ENCODE measurements at places on chromosomes 4 and X.
A peak's percentile ranks its signal among the peaks of the same experiment; 100 is the strongest.

DNA sequence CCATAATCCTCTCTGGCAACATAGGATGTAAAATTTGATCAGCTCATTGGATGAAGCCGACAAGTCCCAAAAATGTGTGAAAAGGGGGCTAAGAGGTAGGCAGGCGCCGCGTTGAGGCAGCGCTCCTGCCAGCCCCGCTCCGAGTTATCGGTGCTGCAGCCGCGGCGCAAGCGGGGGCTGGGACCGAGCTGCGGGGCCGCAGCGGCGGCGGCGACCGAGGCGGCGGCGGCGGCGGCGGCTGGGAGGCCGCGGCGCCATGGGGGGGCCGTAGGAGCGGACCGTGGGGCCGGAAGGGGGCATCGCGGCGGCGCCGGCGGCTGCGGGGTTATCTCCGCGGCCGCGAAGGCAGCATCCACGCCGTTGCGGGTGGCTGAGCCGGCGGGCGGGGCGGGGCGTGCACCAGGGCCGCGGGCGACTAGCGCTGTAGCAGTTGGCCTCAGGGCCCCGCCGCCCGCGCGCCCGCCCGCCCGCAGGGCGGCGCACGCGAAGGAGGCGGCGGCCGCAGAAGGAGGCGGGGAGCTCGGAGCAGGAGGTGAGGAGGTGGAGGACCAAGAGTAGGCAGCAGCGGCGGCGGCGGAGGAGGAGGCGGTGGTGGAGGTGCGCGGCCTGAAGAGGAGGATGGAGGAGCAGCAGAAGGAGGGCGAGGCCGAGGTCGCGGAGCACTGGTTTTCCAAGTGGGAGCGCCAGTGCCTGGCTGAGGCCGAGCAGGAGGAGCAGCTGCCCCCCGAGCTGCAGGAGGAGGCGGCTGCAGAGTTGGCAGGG lies 126.0 kb upstream of the CXorf66 start:
- DNase-seq = no peak

- no peak for DNase-seq
These were observed 106.6 kb downstream of the CEP135 start for GRCh38 chr4:56055027-56055977.

- DNase-seq = no peak
These were observed 87.0 kb downstream of the ZNF827 start for GRCh38 chr4:145851511-145852201.

DNA sequence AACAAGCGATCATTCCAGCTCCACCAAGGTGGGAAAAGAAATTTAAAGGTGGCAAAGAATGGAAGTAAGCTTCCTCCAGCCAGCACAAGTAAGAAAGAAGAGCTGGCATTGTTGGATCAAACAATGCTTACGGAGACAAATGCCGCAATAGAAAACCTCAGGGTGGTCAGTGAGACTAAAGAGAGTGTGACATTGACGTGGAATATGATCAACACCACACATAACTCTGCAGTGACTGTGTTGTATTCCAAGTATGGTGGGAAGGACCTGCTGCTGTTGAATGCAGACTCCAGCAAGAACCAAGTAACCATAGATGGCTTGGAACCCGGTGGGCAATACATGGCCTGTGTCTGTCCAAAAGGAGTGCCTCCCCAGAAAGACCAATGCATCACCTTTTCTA lies 22.2 kb downstream of the LRIT3 start:
- no peak for DNase-seq

- DNase-seq = no peak
These were observed 60.7 kb downstream of the HPGD start for GRCh38 chr4:174461466-174462106.

GRCh38 chr4:93394545-93395081 lies 433.9 kb upstream of the ATOH1 start:
- DNase-seq = no peak

DNA sequence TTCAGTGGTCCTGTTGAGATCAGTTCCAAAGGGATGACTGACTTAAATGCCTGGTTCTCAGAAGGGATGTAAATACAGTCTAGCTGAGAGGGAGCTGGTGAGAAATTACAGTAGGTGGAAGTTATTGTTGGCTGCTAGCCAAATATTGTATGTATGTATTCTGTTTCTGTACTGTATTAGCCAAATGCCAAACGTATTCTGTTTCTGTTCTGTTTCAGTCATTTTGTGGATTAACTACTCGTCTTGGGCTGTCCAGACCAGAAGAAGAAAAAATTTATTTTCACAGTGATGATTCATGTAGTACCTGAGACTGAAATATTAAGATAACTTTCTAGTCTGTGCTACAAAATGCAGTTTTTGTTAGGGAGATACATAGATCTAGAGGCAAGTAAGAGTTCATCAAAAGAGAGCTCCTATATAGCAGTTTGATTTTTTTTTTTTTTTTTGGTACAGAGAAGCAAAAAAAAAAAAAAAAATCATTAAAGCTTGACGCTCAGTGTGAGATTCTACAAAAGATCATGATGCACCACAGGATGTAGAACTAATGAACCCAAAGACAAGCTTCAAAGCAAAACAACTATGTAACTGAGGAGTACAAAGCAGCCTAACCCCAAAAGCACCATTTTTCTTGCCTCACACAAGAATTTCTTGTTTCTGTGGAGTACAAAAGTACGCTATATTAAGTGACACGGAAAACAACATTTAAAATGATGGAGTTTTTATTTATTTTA lies 54.8 kb downstream of the CASP6 start:
- no peak for DNase-seq

GRCh38 chr4:111959222-111959621 lies 186.0 kb upstream of the FAM241A start:
- DNase-seq = peak; percentile 35

DNA sequence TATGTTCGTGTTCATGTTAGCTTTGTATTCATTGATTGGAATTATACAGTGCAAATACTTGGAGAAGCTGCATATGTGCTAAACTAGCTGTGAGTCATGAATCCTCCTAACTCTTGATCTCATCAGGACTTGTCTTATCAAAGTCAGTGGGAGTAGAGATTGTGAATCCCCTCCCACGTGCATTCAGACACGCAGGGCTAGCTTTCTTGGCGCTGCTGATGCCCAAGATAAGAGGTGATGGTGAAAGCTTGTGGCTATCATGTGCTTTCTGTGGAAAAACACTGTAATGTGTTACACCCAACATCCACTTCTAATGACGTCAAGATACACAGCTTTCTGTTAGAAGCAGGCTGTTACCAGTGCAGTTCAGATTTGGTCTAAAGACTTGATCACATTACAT lies 348.7 kb upstream of the HAND2 start:
- DNase-seq = no peak

- no peak for DNase-seq
These were observed 80.1 kb upstream of the MAML3 start for GRCh38 chr4:140233791-140234696.

- DNase-seq = no peak
These were observed 319.3 kb upstream of the PPARGC1A start for GRCh38 chr4:24209131-24209530.

DNA sequence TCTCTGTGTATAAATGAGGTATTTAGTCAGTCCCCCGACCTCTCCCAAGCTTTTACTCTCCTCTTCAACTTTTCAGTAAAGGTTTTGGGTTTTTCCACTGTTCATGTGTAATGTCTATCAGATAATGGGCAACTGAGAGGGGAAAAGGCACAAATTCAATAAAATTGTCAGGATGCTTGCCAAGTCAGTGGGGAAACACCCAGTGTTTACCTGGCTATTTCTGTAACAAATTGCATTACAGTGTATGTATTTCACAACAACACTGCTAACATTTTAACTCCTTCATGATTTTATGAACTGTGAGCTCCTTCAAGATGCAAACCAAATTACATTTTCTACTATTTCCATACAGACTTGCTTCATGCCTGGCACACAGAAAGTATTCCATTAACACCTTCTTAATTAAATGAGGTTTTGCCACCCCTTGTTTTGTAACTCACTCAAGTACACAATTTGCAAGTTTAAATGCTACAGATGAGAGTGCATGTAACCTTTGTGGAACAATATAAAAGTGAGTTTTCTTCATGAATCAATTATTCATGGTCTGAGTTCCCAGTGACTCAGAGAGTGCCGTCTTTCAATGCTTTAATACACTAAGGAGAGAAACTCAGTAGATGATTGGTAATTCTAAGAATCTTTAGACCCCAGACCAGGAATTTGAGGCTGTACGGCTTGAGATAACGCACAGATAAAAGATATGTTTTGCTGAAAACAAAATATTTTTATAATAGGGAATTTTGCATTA lies 149.8 kb upstream of the TLL1 start:
- DNase-seq = no peak

GRCh38 chrX:65536291-65536690 lies 1.7 kb upstream of the LAS1L start:
- DNase-seq = no peak

- no peak for DNase-seq
These were observed 2.0 kb downstream of the TSPAN5 start for GRCh38 chr4:98656443-98656842.

DNA sequence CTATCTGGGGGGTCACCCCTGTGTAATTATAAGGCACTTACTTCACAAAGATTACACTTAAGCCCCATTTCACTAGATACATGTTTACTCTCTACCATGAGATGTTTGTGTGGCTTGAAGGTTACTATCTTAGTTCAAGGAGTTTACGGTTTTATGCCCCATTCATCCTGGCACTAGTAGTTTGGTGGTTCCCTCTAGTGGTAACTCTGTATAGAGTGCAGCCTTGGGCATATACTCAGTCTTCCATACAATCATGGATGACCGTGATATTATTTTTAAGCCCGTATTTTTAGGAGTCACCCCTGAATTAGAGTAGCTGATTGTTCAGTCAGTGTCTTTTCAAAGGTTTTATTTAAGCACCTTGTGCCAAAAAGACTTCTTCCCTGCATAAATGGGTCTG lies 109.9 kb upstream of the FAM47C start:
- DNase-seq = no peak

- no peak for DNase-seq
These were observed 189.6 kb downstream of the GPAT3 start for GRCh38 chr4:83725336-83726085.

DNA sequence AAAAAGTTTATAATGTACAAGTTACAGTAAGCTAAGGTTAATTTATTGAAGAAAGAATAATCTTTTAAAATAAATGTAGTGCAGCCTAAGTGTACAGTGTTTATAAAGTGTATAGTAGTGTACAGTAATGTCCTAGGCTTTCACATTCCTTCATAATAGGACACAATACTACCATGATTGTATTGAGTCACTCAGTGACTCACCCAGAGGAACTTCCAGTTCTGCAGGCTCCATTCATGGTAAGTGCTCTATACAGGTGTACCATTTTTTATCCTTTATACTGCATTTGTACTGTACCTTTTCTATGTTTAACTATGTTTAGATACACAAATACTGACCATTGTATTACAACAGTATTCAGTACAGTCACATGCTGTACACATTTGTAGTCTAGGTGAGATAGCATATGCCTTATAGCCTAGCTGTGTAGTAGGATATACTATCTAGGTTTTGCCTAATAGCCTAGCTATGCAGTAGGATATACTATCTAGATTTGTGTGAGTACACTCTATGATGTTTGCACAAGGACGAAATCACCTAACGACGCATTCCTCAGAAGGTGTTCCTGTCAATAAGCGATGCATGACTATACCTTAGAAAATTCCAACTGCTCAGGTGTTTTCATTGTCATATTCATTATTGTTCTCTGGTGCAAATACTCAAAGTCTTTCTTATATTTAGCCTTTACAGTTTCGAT lies 5.5 kb upstream of the TMEM255A start:
- no peak for DNase-seq

- DNase-seq = no peak
These were observed 126.5 kb downstream of the SLIT2 start for GRCh38 chr4:20378181-20378580.

- no peak for DNase-seq
These were observed 654.4 kb upstream of the TENM3 start for GRCh38 chr4:181588733-181589302.

- no peak for DNase-seq
These were observed 24.8 kb downstream of the ZFYVE28 start for GRCh38 chr4:2393353-2394270.

DNA sequence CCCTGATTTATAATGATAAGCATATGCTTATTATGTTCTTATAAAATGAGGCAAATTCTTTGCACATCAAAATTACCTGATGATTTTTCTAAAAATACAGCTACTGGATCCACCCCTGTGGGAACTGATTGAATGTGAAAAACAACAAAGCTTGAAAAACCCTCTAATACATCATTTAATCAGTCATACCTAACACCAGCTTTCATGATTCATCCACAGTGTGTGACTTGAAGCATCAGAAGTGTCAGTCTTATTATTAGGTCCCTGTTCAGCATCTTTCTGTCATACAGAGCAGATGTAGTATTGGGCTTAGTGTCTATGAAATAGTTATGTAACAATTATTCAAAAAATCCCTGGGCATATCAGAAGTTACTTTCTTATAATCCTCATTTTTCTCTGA lies 671.3 kb upstream of the GALNT7 start:
- DNase-seq = no peak

DNA sequence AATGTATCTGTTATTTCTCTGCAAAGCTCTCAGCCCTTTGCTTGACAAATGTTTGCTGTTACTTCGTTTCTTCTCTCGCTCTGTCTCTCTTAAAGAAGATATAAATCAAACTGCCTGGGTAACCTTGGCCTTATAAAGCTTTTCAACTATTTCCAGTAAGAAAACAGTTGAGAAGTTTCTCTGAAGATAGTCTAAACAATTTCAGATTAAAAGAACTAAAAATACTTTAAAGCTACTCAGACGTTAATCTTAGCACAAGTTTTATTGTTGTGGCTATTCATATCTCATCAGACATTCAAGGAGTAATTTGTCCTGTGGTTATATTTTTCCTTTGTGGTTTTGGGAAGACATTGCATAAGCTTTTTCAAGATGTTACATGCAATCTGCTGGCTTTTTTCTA lies 22.6 kb downstream of the HOPX start:
- DNase-seq = no peak

DNA sequence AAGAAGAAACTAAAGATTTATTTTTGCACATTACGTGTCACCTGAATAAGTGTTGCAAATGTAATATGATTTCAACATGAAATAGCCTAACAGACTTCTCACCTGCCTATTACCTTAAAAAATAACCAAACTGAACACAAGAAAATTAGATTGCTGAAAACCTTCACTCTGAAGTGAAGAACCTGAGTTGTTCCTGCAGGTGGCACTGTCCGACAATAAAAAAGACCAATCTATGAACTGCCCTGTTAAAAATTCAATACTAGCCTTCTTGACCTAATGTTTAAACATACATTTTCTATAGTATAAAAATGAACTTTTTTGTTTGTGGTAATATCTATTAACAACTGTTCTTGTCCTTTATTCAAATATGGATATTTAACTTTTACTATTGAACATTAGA lies 69.2 kb upstream of the PNPLA4 start:
- DNase-seq = no peak

DNA sequence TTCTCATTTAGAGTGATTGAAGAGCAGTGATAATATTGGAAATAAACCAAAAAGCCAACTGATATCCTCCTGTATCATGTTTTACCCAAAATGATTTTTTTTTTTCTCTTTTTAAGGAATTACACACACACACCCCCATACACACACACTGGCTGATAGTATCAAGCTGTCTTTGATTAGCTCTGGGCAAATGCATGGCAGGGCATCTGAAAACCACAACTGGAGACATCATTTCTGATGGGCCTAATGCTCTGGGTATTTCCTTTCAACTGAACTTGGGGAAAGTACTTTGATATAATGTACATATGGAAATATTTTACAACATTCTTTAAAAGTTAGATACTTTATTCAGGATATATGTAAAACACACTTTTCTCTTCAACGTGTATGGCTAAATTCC lies 14.2 kb upstream of the OSTC start:
- no peak for DNase-seq

GRCh38 chrX:2485789-2486345 lies 14.9 kb downstream of the DHRSX start:
- DNase-seq = no peak

Data from HS-27A (cell line).